ENCODE measurements at places on chromosomes 7 and 10. TPM values are rescaled to one million over a fixed set of nuclear protein-coding genes. Genes with fewer than 3 reads are reported as not detected.

DNA sequence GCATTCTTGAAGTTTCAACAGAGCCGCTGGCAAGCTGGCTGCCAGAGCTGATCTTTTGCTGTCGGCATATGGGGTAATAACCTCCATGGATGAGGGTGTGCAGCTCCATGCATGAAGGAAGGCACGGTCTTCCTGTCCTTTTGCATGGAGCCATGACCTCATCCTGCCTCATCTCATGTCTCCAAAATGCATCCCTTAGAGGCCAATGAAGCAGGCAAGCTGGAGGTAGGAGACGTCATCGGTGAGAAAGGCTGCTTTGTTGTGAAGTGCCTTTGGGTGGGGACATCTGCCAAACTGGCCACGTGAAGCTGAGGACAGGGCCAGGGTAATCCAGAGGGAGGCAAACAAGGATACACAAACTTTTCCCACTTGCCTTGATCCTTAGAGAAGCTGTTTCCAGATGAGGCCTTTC lies 161.5 kb upstream of the TBX20 start:
- no peak for DNase-seq

GRCh38 chr7:155674556-155674955 lies 30.1 kb downstream of the RBM33 start:
- no peak for DNase-seq

DNA sequence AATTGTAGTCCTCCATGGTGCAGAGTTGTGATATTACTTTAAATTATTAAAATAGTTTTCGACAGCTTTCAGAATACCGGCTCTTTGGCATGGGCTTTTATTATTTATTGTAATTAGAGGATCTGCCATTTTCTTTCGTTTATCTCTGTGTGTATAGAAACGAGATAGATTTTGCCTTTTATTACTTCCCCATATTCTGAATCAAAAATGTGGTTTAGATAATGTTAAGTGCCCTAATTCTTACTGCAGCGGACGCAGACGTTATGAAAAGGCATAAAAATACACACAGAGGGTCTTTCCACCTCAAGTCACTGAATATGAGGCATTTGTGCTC lies 1.9 kb upstream of the ARID5B start:
- no peak for DNase-seq

Gene HOXA2
- not detected for total RNA-seq

DNA sequence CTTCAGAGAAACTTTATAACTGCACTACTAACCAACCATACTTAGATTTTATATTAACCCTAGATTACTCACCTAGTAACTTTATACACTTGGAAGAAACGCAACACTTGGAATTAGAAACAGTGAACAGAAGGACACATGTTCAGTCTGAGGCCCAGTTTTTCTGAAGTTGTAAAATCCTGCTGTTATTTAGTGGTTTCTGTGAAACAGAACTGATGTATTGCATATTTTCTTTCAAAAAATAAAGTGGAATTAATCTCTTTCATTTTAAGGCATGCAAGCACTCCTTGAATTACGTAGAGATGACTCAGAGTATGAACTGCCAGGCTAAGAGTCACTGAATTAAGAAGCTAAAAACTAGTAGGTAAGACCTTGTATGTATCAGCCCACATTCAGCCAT lies 215.8 kb downstream of the SKAP2 start:
- no peak for DNase-seq

DNA sequence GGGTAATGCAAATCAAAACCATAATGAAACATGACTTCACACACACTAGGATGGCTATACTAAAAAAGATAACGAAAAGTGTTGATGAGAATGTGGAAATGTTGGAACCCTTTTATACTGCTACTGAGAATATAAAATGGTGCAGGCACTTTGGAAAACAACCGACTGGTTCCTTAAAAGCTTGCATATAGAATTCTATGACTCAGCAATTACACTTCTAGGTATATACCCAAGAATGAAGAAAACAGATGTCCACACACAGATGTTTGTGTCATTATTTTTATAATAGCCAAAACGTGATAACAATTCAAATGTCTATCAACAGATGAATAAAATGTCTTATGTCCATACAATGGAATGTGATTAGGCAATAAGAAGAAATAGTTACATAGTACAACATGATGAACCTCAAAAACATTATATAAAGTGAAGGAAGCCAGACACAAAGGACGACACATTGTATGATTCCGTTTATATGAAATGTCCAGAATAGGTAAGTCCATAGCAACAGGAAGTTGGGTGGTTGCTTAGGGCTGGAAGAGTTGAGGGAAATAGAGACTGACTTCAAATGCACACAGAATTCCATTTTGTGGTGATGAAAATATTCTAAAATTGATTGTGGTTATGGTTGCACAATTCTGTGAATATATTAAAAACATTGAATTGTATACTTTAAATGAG lies 148.3 kb upstream of the PHYHIPL start:
- DNase-seq: no peak

GRCh38 chr7:46387646-46388045 lies 466.6 kb upstream of the IGFBP3 start:
- DNase-seq: no peak

- no peak for DNase-seq
These were observed 35.0 kb downstream of the DNAJC12 start for GRCh38 chr10:67802767-67803538.

DNA sequence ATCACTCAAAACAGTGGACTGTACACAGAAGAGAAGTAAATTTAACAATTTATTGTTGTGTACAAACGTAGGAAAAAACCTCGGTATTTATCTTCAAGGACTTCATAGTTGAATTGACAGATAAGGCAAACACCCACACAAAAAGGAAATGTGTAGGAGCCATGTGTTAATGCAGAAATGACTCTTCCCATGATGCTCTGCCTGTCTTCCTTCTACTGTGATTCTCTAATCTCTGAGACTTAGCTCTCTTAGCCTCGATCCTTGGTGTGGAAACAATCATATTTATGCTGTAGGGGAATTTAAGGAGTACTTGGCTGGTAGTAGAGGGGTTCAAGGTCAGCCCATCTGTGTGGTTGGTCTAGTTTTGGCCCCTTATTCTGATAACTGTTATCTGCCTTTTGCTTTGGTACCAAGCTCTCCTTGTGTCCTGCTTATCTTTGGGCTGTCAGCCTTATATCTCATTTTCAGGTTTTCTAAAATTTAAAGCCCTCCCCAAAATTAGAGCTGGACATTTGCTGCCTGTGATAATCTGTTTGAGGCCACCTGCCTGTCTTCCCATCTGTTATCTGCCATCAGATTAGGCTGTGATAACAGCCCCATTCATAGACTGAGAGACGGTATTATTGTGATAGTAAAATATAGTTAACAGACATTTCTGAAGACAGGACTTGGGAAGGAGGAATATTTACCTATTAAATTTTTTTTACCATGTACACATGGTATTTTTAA lies 81.7 kb downstream of the GPR85 start:
- no peak for DNase-seq
